ENCODE measurements at places on chromosomes 11 and 22.

- DNase-seq, result no peak
These were observed 18.3 kb downstream of the FAR1 start for GRCh38 chr11:13686776-13687175.

- no peak for DNase-seq
These were observed 33.0 kb downstream of the PTPRJ start for GRCh38 chr11:48013269-48013901.

- DNase-seq, result no peak
These were observed 907 bp upstream of the PHLDA2 start for GRCh38 chr11:2929950-2930703.

- DNase-seq, result no peak
These were observed 1.9 kb downstream of the CLDN5 start for GRCh38 chr22:19522190-19522880.

DNA sequence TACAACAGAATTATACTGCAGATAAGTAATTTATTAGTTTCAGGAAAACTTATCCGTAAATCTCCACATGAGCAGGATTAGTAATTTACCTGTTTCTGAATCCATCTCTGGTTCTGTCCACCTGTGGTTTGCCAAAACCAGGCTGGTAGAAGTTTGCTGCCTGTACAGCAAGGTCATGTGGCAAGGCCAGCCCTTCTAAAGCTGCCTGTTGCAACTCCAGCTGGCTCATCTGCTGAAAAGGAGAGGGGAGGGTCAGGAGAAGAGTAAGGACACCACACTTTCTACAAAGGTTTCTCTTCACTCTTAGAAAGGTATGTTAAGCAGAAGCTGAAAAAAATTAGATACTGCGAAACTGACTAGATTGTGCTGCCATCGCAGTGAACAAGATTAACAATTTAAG lies 42.3 kb downstream of the EIF4ENIF1 start:
- no peak for DNase-seq

GRCh38 chr11:94767701-94768601 lies at the start of gene AMOTL1:
Gene AMOTL1 (plus strand): TSS chr11:94768356. CDS start chr11:94768512, 156 bp downstream.
- DNase-seq, result peak; percentile 70

GRCh38 chr22:37384691-37385090 lies 42.6 kb downstream of the ELFN2 start:
- no peak for DNase-seq

GRCh38 chr11:71333473-71333872 lies 81.1 kb upstream of the SHANK2 start:
- no peak for DNase-seq

GRCh38 chr22:38202437-38203089 lies 769 bp downstream of the MAFF start:
- DNase-seq, result no peak

- DNase-seq, result no peak
These were observed 701 bp downstream of the DIXDC1 start for GRCh38 chr11:111937844-111938243.

DNA sequence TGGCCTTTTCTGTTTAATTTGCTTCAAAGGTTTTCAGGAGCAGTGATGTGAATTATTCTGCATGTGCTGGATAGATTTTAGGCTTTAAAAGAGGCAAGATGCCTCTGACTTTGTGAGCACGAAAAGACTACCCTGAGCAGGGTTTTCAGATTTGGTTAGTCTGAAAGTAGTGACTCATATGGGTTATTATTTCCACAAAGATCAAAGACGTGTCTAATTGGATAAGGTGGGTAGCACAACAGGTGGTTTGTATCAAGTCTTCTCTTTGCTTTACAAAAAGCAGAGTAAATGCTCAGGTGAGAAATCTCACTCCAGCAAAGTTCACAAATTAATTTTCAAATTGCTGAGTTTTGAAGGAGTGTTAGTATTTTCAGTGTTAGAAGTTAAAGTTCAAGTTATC lies 37.6 kb upstream of the DBX1 start:
- no peak for DNase-seq

DNA sequence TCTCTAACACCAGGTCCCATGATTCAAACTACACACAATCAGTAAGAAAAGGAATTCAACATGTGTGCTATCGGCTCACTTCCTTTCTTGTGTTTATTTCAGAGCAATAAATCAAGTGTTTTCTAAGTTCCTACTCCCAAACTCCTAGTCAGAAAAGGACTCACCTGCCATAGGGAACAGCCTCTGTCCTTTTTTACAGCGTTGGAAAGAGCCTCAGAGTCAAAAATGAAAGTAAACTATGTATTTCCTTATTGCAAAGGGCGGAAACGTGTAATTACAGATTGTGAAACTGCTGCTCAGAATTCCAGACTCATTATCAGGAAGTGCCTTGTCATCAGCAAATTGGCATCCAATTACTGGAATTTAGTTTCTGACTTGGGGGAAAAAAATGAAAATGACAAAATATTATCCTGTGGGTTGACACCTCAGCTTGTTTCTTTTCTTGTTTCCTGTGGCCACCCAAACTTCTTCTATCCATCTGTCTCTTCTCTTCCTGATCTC lies at the start of gene CASP4:
TSS of gene CASP4 (minus strand) at position 220 of the 501 bp plus-strand sequence. CDS start at position 171, 49 bp downstream.
- no peak for DNase-seq

DNA sequence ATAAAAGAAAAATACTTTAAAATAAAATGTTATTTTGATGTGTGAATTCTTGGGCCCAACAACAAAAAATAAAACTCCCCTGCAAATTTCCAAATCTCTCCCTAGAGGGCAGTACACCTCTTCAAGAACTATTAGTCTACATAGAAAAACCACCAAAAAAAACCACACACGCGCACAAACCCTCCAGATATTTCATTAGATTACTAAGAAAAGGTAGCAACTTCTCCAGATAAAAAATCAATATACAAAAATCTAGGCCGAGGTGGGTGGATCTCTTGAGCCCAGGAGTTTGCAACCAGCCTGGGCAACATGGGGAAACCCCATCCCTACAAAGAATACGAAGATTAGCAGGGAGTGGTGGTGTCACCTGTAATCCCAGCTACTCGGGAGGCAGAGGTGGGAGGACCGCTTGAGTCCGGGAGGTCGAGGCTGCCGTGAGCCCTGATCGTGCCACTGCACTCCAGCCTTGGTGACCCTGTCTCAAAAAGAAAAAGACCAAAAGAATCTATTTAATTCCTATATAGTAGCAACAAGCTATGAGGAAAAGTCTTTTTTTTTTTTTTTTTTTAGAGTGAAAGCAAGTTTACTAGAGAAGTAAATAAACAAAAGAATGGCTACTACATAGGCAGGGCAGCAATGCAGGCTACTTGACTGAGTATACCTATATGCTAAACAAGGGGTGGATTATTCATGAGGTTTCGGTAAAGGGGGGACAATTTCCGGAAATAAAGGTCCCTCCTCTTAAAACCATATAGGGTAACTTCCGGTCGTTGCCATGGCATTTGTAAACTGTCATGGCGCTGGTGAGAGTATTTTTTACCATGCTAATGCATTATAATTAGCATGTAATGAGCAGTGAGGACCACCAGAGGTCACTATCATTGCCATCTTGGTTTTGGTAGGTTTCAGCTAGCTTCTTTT lies 13.1 kb downstream of the B3GNT6 start:
- peak; percentile 50 for DNase-seq

DNA sequence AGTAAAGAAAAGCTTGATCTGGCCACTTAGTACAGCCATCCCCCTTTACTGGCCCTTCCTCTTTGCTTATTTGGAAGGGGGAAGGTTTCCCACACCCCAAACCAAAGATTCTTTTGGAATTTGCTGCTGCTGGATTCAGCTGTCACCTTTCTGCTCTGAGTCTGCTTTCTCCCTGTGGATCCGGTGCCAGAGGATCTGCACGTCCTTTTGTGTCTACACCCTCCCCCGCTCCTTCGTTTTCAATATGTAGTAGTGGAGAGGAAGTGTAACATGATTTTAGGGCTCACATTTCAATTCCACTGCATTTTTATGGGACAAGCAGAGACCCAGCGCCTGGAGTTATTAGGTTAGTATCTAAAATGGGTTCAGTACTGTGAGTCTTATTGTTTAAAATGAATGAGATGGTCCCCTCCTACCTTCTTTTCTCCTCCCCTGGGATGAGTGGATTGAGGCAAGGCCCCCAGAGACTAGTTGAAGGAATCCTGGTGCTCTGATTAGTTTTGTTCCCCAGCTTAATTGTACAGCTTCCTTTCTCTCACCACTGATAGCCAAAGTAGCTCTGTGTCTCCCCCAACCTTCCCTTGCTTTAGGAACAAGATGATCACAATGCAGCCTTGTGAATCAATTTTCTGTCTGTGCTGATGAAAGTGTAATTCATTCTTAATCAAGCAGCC lies 30.5 kb upstream of the CABP7 start:
- DNase-seq, result no peak

DNA sequence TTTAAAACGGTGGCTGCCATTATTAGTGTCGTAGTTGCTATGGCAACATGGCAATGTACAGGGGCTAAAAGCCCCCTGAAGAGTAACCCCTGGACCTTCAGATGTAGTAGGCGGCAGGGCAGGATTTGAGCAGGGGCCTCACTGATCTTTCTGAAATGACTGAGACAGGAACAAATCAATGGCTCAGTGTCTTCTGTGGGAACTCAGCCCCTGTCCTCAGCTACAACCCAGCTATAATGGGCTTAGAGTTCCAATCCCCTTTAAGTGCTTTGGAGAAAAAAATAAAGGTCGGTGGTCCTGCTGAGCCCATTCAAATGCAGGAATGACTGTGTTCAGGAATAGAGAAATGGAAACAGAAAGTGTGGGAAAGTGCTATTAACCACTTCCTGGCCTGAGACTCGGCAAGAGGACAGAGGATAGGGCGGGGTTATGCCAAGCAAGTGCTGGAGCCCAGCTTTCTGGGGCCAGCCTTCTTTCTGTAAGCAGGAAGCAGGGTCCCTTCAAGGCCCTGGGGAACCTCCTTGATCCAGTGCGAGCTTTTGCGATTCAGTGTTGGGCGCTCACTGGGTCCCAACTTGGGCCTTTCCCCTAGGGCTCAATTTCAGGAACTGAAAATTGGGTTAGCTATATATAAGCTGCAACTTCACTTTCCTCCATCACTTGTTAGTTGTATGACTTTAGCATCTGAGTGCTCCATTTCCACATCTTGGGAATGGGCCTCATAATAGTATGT lies 6.1 kb upstream of the CD82 start:
- no peak for DNase-seq

GRCh38 chr11:32341620-32342613 lies 93.4 kb downstream of the WT1 start:
- DNase-seq, result no peak

- no peak for DNase-seq
These were observed 6.0 kb upstream of the SLC7A4 start for GRCh38 chr22:21038405-21038804.

- no peak for DNase-seq
These were observed 11.9 kb downstream of the L3MBTL2 start for GRCh38 chr22:41216984-41217383.
